ENCODE measurements at places on chromosomes 2 and 18.

DNA sequence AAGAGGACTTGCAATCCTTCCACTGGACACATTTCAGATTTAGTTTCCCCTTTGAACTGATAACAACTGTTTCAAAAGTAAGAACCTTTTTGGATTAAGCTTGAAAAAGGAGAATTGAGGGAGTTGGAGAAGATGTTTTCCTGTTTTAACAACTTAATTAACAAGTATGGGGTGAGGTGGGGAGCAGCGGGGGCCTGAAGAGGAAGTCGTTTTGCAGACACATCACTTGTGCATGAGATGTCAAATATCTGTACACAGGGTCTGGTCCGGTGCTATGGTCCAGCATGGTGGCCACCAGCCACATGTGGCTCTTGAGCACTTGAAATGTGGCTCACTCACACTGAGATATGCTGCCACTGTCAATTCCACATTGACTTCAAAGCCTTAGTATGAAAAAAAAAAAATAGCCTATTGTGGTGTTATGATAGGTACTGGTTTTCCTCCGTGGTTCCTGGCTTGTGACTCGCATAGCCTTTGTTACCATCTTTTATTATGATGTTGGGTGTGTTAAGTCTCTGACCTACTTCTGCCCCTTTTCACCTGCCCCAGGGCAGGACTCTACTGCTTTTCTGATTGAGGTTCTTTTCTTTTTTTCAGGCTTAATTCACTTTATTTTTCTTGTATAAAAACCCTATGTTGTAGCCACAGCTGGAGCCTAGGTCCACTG is 205.5 kb downstream of the BCL2 start:
- DNase-seq: no peak

DNA sequence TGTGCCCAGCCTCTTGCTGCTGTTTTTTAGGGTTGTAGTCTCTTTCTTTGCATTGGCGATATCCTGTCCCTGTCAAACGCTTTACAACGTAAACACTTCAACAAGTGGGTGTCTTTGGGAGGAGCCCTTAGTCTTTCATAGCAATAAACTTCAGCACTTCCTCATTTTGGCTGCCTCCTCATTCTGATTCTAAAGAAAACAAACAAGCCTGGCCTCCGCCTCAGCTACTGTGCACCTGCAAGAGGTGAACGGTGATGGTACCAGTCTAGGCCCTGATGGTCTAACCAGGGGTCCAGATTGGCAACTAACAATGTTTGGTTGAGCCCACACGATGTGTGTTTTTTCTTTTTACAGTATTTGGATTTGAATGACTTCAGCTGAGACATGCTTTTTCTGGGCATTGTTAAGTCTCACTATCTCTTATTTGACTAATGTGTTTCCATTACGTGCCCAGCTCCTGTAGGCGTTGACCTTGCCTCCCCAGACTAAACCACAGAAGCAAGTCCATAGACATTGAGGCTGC is 53.2 kb upstream of the CUL3 start:
- DNase-seq: peak; percentile 10

DNA sequence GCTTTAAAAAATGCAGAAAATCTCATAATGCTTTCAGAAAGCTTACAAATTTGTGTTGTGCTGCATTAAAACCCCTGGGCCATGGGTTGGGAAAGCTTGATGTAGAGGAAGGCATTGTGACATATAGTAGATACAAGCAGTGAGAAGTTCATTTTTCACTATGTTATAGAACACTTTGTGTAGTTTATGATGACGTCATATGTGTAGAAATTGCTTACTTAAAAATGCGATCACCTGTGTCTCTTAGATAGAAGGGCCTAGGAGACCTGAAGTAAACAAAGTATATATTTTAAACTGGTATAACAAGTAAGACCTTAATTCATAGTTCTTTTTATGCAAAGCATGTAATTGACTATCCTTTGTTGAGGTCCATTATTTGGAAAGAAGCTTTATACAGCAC is 393.5 kb downstream of the ARHGAP15 start:
- no peak for DNase-seq

- no peak for DNase-seq
These were observed 667.6 kb downstream of the STK39 start for GRCh38 chr2:167579826-167580225.

DNA sequence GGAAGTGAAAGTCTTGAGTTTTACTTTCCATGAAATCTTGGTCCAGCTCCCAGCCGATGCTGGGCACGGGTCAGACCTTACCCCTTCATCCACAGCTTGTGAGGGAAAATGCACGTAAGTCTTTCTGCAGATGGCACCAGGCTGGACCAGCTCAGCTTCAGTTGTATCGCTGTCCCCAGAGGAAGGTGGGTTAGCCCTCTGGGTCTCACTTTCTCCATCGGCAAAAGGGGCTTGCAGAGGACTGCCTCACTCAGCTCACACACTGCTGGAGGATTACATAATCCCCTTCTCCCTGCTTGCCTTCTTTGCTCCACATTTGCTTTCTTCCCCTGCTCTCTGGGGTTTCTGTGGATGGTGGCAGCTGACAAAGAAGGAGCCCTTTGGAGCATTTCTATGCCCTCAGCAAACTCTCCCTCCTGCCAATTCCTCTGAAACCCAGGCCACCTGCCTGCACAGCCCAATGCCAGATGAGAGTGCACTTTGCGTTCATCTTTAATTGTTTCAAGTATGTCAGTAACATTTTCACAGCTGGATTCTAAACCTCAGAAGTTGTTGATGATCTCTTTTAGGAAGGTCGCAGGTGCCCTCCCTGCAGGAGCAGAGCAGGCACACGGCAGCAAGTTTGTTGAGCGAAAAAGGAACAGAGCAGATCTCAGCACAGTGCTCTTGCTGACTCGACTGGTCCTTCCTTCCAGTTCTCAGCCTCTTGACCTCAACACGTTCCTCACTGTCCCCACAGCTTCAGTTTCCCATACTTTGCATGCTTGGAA is 155.6 kb upstream of the GLI2 start:
- no peak for DNase-seq

GRCh38 chr18:25734336-25734735 is 356.1 kb downstream of the SS18 start:
- DNase-seq: no peak

GRCh38 chr18:32040936-32041335 is 22.3 kb downstream of the RNF125 start:
- peak; percentile 74 for DNase-seq

GRCh38 chr2:7962161-7962560 is 719.7 kb upstream of the ID2 start:
- DNase-seq: no peak

DNA sequence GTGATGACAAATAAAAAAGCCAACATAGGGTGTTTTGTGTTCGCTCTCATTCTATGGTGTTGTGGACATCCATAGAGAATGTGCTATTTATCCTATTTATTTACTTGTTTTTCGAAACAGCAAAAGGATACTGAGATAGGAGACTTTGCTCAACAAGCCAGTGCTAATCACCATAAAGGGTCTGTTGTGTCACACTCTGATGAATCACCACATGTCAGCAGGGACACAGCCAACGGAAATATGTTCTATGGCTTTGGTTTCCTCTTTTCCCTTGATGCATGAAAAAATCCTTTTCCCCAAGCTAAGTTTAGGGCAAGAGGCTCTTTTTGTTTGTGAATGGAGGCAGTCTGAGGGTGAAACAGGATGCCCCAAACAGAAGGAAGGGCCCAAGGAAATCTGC is 154.3 kb downstream of the RNF152 start:
- no peak for DNase-seq

DNA sequence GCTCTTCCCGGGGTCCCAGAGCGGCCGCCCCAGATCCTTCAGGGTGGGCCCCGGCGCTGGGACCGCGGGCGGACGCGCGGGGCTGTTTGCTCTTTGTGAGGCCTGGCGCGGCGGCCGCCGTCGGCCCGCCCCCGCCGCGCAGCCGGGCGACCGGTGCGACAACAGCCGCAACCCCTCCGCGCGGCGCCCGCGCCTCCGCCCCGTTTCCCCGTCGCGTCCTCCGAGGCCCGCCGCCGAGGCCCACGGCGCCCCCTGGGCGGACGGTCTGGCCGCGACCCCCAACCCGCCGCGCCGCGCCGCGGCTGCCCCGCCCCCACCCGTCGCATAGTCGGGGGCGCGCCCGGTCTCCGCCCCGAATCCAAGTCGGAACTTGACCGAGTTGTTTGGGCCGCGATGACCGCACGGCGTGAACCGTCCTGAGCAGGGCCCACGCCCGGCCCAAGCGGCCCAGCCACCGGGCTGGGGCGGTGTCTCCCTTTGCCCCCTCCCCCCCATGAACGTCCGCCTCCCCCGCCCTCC is 448 bp downstream of the YPEL5 start:
- DNase-seq: no peak

GRCh38 chr2:204530464-204530805 is 14.8 kb upstream of the PARD3B start:
- DNase-seq: no peak

GRCh38 chr2:168315331-168316072 is 68.1 kb upstream of the STK39 start:
- no peak for DNase-seq

GRCh38 chr2:241116606-241117560 is 14.8 kb upstream of the MTERF4 start:
- DNase-seq: no peak

DNA sequence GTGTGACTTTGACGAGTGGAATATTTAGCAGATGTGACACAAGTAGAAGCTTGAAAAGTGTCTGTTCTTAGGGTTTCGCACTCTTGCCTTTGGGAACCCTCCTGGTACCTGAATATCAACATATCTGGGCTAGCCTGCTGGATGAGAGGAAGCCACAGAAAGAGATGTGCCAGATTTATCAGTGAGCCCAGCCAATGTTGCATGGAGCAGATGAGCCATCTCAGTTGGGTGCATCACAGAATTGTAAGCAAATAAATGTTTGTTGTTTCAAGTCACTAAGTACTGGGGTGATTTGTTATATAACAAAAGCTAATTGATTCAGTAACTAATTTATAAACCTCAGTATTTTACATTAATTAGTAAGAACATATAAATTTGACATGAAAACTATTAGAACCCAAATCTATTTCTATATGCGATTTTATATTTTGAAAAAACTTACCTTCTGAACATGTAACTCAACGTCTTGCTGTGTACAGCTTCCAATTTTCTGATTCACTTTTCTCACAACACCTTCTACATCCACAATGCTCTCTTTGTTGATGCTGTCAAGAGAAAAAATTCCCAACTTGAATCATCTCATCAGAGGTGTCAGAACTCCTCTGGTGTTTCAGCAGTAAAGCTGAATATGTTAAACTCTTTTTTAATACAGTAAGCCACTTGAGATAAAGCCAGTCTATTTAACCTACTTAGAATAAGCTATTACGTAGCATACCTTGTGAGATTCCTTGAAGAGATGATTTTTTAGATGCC is 42.3 kb downstream of the DARS1 start:
- DNase-seq: no peak

- no peak for DNase-seq
These were observed 69.4 kb downstream of the ZDBF2 start for GRCh38 chr2:206343816-206344215.

GRCh38 chr2:231745303-231746038 is 35.6 kb downstream of the PDE6D start:
- DNase-seq: no peak

- DNase-seq: no peak
These were observed 23.0 kb downstream of the STK39 start for GRCh38 chr2:168224346-168224745.

DNA sequence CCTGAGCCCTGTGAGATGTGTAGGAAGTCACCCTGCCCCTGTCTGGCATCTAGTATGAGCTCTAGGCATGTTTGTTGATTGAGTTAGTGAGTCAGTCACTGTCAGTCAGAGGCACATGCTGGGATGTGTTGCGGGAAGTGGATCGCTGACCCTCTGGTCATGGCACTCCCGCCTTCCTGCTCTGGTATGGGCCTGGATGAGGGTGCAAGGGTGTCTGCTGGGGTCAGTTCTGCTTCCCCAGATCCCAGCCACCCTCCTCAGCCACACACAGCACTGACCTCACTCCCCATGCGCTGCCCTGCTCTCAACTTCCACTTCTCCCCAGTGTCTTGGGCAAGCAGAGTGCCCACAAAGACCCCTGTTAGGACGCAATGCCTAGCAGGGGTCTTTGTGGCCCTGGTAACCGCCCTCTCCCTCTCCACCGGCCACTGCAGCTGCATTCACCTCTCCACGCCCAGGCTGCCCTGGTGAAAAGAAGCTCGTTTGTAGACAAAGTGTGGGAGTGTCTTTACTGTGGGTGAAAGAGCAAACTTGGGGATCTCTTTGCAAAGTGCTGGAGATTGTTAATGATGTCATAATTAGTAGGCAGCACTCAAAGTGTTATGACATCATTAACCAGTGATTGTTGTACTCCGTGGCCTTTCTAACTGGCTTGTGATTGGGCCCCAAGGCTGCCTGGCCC is 252.1 kb downstream of the LDLRAD4 start:
- no peak for DNase-seq

DNA sequence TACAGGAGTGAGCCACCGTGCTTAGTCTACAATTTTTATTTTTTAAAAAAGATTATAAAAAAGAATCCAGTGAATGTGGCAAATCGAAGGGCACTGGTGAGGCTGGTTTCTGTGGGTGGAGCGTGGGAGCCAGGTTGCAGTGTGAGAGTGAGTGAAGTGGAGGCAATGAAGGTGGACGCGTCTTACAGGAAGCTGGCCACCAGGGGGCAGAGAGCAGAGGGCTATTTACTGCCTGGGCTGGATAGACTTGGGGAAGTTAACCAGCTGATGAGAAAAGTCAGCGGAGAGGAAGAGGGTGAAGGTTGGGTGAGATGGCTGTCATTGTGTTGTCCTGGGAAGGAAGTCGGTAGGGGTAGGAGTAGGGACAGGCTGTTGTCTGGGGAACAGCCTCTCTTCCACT is 6.8 kb downstream of the SCTR start:
- DNase-seq: peak; percentile 14

DNA sequence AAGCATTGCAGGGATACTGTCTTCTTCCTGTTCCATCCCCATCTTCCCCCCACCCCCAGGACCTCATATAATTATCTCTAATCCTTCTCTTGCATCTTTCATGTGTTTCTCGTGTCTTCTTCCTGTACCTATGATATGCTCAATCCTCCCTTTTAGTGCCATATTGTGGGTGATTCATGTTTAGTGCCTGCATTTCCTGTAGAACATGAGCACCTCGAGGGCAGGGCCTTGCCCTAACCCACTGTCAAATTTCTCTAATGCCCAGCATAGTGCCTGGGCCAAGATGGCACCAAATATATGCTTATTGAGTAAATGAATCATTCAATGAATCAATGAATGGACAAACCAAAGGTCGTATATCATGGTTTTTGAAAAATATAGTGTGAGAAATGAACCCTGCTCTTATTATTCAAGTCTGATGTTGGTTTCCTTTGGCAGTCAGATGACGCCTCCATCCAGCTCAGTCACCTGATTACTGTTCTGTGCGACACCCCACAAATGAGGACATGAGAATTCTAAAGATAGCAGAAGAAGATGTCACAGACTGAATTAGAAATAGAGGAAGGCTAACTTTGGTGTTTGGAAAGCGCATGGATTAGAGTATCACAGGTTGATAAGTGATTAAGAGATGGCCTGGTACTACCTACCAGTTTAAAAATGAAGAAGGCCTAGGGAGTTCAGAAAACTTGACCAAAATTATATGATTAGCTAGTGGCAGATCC is 278.4 kb downstream of the PRKCE start:
- DNase-seq: no peak

DNA sequence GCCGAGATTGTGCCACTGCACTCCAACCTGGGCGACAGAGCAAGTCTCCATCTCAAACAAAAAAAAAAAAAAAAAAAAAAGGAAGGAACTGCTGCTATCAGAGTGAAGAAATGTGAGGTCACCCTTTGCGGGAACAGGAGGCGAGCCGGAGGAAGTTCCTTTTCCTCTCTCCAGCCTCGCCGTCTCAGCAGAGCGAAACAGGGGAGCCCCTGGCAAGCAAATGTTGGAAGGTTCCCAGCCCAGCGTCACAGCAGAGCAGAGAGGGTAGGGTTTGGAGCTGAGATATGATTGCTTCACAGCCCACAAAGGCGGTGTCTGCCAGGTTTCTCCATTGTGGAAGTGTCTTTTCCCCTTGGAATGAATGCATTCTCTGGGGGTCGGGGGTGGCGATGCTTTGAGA is 28.5 kb downstream of the SLC20A1 start:
- DNase-seq: no peak

Data from CD4-positive, alpha-beta T cell treated with Interleukin-17A for 1 hour (primary cell).